ENCODE measurements at places on chromosomes 7 and 10.

DNA sequence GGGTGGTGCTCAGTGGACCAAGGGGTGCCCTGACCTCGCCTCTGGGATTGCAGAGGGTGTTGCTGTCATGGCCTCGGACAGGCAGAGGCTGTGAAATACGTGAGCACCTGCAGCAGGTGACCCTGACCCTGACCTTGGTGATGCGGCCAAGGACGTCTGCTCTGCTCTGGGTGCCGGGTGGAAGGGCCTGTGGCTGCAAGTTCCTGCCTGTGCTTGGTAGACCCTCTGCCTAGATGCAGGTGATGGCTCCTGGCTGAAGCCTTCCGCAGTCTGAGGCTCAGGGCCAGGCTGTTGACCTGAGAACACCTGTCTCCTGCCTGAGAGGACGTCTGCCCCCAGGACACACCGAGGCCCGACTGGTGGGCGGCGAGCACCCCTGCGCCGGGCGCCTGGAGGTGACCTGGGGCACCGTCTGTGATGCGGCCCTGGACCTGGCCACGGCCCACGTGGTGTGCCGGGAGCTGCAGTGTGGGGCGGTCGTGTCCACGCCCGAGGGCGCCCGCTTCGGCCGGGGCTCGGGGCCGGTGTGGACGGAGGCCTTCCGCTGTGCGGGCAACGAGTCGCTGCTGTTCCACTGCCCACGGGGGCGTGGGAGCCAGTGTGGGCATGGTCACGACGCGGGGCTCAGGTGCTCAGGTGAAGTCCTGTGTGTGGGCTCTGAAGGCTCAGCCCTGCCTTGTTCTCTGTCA, 4.4 kb downstream of the SCART1 start:
- DNase-seq = no peak

DNA sequence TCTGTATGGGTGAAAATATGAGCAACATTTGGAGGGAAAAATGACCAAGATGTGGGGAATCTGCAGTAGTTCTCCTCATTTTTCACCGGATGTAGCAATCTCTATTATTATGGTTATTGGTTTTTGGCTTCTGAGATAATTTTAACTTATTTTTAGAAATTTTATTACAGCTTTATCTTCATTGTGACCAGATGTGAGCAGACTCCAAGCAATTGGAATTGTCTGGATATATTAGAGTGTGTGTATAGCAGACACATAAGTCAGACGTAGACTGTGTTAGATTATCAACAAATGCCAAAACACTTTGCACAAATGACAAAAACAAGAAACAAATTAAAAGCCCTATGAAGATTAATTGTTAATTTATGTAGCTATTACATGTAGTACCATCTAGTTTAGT, 249.1 kb downstream of the DNAJB9 start:
- DNase-seq = no peak

DNA sequence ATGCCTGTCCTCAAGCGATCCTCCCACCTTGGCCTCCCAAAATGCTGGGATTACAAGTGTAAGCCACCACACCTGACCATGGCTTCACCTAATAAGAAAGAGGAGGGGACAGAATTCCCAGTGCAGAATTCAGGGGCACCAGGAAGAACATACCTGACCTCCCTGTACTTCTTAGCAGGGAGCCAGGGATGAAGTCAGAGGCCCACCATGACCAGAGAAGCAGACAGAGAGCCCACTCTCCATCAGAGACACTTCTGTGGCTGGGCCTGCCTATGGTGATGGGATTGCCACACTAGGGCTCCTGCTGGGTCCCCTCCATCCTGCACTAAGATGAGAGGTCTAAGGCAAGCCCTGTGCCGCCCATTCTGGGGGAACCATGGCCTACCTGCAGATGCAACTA, 157.4 kb upstream of the LYZL2 start:
- no peak for DNase-seq

DNA sequence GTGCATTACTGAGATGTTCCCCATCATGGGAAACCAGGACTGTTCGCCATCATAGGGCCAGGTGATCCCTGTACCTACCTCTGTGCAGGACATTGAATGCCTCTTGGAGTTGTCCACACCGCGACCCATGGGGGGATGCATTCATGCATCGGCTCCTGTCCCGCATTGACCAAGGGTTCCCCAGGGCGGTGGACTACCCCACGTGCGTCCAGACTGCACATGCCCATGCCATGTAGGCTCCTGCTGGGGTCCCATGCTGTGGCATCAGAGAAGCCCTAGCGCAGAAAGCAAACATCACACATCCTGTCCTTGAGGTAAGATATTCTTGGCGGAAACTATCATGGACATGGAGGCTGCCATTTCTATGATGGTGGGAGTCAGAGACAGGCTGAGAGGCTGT, 121.6 kb upstream of the UNC5B start:
- DNase-seq = no peak

DNA sequence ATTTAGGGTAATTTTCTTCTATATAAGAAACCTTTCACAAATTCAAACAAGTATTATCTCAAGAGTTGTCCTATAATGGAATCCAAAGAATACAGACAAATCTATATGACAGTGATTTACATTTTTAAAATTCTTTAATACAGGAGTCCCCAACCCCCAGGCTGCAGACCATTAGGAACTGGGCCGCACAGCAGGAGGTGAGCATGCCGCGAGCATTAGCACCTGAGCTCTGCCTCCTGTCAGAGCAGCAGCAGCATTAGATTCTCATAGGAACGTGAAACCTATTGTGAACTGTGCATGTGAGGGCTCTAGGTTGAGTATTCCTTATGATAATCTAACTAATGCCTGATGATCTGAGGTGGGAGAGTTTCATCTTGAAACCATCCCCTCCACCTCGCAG, 37.7 kb downstream of the SNX13 start:
- DNase-seq = no peak

GRCh38 chr10:74391786-74392185, 240.8 kb downstream of the ADK start:
- DNase-seq = no peak

GRCh38 chr7:90081621-90082020, 72.6 kb upstream of the STEAP1 start:
- no peak for DNase-seq

DNA sequence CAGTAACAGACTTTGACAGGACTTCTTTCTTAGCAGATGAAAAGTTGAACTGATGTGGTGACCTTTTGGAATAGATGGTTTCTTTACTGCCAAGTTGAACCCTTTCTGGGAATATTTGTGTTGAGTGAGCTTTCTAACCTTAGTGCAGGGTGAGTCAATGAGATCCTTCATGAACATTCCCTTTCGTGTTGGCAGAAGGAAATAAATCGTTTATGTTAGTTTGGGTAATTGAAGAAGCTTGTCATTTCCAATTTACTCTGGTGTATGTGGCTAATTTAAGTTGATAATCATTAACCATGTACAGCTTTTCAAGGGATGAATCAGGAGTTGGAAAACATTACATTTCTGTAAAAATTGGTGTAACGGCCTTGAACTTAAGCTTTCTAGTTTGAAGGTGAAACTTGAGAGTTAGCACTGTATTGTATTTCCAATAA, 43.4 kb downstream of the PTTG1IP2 start:
- DNase-seq = no peak
